ENCODE measurements at places on chromosomes 5 and 9. TPM values are rescaled to one million over a fixed set of nuclear protein-coding genes. Genes with fewer than 3 reads are reported as not detected.

DNA sequence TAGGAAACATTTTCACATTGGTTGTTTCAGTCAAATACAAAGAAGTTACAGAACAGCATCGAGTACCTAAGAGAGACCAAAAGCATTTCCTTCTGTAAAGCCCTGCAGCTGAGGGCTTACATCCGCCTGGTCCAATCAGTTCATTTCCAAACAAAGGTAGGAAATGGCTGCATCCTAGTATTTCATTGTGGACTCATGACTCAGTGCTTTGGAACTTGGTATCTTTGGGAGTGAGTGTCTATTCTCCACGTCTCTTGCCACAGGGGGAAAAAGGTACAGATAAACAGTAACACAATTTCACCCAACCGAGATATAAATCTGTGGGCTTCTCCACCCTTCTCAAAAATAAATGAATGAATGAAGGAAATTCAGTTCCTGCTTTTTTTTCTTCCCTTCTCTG is 75.4 kb downstream of the NFIB start:
- no peak for DNase-seq

Gene PCDHB13
- 0.86 TPM for polyA plus RNA-seq

Gene PTGS1
- polyA plus RNA-seq = 3.5 TPM

DNA sequence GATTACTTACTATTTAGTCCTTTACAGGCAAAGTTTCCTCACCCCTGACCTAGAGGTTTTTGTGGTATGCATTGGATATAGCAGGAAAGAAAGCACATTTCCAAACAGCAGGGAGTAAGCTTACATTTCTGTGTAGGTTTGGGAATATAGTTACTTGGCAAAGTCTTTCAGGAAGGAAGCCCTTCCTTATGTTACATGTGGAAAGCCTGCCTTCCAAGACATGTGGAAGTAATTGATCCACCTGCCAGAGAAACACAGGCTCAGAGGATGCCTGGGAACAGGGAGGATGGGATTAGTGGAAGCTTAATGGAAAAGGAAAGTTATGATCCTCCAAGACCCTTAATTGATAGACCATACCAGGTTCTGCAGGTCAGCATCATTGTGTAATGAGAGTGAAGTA is 87.3 kb upstream of the PPP1R2B start:
- DNase-seq = no peak

Gene PCDHA10
- polyA plus RNA-seq = 1.7 TPM

DNA sequence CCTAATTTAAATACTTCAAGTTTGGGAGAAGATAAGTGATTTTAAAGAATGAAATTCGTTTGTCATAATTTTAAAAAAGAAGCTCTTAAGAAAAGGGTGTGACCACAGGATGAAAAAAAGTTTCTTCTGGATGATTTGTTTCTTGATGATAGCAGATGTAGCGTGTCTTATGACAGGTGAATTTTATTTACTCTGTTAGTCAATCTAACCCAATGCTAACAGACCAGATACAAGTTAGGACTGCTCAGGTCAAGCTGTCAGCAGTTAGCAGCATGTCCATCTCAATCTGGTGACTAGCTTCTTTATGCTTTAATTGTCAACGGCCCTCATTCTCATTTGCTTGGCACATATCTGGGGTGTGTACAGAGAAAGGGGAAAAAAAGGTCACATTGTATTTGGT is 456.0 kb downstream of the BNC2 start:
- no peak for DNase-seq

GRCh38 chr5:179912386-179912785 is 4.7 kb upstream of the TBC1D9B start:
- DNase-seq = no peak

DNA sequence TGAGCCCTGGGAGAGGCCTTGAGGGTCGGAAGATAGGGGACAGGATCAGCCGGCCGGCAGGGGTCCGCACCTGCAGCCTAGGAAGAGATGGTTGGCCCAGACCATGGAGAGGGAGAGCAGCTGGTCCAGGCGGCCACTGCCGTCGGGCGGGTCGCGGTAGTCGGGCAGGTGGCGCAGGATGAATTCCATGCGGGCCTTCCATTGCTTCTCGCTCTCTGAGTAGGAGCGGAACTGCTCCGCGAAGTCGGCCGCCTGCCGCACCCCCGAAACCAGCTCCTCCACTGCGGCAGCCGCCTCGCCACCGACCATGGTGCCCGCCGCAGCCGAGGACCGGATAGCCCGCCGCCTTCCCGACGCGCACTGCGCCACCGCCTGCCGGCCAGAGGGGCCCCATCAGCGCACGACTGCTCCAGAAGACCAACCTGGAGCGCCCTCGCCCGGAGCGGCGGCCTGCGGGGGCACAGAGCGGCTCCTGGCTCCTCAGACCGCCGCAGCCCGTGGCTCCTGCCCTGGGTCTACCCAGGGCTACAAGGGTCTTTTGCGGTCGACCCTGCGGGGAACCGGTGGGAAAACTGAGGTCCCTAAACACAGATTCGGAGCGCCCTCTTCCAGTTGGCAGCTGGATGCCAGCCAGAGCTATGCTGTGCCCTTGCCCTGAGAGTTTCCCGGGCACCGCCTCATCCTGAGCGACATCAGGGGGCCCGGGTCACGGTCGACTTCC is at the start of gene CDKN2AIPNL:
Gene CDKN2AIPNL (minus strand): TSS at position 336 of the 721 bp plus-strand sequence. CDS start 27 bp downstream, at position 309.
- peak; percentile 92 for DNase-seq

DNA sequence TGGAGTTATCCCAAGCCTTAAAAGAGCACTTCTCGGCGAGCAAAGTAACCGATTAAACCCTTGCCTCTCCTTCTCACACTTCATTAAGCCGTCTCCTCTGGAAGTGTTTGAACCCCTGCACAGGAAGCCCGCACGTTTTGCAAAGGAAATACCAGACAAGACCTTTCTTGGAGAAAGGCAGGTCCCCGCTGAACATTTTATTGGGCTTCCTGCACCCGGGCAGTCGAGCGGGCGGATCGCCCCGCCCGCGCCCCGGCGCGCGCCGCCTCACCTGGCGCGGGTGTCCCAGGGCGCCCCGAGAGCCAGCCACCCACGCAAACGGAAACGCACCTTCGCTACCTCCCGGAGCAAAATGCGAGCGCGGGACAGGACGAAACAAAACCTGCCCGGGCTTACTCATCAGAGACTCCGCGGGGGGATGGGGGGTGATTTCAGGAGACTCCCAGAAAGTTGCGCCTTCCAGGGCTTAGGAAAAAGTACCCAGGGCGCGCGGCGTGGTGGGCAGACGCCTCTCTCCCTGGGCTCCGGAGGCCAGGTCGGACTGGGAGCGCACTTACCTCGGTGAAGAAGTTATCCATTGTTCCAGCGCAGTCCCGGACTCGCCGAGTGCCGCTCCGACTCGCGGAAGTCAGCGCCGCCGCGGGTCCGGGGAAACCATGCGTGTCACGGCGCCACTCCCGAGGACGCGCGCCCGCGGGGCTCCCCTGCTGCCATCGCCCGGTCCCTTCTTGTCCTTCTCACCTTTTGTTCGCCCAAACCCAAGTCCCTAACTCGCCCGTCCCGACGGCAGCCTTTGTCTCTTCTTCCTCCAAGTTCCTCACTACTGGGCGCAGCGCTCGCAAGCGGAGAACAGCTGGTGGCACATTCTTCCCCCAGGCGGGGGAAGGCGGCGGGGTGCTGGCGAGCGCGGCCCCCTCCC is 598 bp downstream of the MYO10 start:
- DNase-seq = no peak

DNA sequence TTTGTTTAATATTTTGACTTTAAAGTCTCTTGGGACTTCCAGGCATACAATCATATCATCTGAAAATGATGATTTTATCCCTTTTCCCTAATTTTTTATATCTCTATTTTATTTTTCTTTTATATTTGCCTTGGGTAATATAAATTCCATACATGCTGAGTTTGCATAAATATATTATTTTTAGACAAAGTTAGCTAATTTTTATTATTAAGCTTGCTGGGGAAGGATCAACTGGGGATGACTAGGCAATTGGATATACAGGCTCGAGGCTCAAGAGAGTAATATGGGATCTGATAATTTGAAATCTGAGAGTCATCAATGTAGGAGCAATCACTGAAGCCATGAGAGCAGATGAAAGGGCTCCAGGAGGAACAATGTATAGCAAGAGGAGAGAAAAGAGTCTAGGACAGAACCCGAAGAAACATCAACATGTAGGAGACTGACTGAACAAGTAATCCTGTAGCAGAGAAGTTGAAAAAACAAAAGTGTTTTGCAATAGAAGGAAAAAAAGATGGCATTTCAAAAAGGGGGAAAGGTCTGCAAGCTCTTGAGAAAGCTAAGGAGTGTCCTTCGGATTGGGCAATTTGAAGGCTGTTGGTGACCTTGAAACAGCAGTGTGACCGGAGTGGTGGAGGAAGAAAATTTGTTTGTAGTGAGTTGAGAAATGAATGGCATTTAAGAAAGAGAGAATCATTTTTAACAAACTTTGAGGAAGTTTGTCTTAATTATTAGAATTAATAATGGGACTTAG is 17.0 kb upstream of the RHOBTB3 start:
- no peak for DNase-seq

- no peak for DNase-seq
These were observed 103.7 kb downstream of the PAM start for GRCh38 chr5:102858808-102859207.

- DNase-seq = no peak
These were observed 37.0 kb upstream of the RANBP6 start for GRCh38 chr9:6052293-6052919.

DNA sequence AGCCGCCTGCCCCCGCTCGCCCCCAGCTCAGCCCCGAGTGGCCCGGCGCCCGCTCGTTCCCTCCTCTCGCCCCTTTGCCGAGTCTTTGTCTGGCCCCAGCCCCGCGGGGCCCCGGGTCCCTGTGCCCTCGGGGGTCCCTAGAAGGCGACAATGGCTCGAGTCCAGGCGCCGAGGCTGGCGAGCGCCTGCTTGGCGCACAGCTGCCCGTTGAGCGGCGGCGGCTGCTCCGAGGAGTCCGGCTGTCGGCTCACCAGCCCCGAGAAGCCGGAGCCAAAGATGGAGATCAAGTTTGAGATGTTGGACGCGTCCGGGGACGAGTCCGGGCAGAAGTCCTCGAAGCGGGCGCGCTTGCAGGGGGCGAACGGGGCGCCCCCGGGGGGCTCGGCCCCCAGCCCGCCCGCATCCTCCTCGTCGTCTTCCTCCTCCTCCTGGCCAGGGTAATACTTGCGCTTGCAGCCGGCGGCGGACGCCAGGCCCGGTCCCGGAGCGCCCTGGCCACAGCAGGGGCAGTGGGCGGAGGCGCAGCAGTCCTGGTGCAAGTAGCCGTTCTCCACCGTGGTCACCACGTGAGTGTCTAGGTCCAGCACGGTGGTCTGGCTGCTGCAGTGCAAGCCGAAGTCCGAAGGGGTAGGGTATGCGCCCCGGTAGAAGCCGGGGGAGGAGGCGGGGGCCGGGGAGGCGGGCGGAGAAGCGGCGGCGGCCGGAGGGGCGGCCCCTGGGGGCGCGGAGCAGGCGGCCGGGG is 1.2 kb downstream of the IER5L start:
- peak; percentile 59 for DNase-seq

Gene CCL28
- 2.3 TPM for polyA plus RNA-seq

Gene LHX2
- polyA plus RNA-seq = not detected

Gene FNBP1
- polyA plus RNA-seq = 9.7 TPM

DNA sequence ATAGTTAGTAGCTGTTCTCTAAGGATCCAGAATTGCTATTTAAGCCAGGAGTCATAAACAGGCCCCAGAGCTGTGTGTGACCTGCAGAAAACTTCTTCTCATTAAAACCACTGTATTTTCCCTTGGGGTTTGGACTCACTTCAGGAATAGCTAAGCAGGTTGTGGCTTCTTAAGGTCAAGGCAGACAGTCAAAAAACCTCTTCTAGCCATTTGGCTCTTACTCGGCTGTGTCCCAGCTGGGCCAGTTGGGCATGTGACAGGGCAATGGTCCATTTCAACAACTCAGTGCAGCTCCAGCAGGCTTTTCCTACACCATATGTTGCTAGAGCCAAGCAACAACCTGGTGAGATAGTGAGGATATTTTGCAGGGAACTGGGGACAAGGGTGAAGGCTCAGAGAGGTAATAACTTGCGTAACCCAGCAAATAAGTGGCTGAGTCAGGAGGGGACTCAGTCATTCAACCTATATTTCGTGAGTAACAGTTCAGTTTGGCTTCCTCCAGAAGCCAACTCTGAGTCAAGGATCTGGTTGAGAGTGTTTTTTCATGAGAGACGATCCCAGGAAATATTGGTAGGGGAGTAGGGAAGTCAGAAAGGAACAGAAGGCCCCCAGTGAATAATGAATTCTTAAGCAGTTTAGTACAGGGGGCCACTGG is 115.4 kb upstream of the PPP2R2B start:
- DNase-seq = no peak

Gene TMEM171
- 17.7 TPM for polyA plus RNA-seq

Gene TSSK1B
- polyA plus RNA-seq = not detected

DNA sequence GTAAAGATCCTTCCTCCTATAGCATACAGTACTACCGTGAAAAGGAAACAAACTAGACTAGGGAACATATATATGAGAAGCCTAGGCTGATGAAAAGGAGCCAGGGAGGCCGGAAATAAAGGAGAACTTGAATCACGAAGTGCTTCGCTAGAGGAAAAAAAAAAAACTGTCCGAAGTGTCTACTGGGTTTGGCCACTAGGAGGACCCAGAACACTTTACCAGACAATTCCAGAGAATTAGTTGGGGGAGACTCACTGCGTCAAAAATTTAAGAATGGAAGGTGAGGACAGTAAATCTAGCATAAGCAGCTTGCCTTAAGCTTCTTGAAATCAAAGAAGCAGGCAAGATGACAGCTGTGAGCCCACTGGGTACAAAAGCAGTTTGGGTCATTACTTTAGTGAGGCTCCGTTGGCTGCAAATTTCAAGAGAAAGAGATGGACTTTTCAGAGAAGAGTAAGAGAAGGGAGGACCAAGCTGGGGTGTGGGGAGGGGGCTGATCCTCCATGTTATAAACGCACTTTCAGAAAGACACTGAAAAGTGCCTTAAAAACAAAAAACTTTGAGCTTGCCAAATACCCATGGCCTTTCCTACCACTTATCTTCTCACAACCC is 47.4 kb downstream of the P4HA2 start:
- DNase-seq = no peak

Measured in kidney (tissue), 22 donors.